ENCODE measurements at places on chromosomes 3 and 15. TPM values are rescaled to one million over a fixed set of nuclear protein-coding genes. Genes with fewer than 3 reads are reported as not detected.

Gene PCCB
- 60.5 TPM for total RNA-seq

Gene CPNE9
- total RNA-seq: not detected

Gene SMAD6
- 86.9 TPM for total RNA-seq

Gene CD200R1
- total RNA-seq: 0.11 TPM

Gene DISP2
- 0.13 TPM for total RNA-seq

Gene LOXL1
- total RNA-seq: 171 TPM

Gene CCNL1
- 156 TPM for total RNA-seq

Gene DPH6
- total RNA-seq: 25.1 TPM

Gene SPESP1
- total RNA-seq: 5.4 TPM

Gene CCR8
- total RNA-seq: not detected

Gene ABCF3
- total RNA-seq: 34.4 TPM

Gene AMOTL2
- total RNA-seq: 259 TPM

Gene PRR20G
- total RNA-seq: not detected

Gene MORC1
- not detected for total RNA-seq

Gene SPTBN5
- 0.22 TPM for total RNA-seq

Gene MEGF11
- not detected for total RNA-seq

Gene P2RY1
- not detected for total RNA-seq

Gene PPP1R14D
- total RNA-seq: not detected

Gene CTXN2
- total RNA-seq: not detected

Gene CLCN2
- total RNA-seq: 3.1 TPM

Gene C15orf62
- total RNA-seq: 0.11 TPM

Gene ATP13A3
- 228 TPM for total RNA-seq

Gene CAMKV
- total RNA-seq: not detected

Gene IREB2
- 27.9 TPM for total RNA-seq

Gene PCOLCE2
- 124 TPM for total RNA-seq

Gene FAM81A
- total RNA-seq: 1.4 TPM

Gene FETUB
- total RNA-seq: not detected

Gene IL12A
- total RNA-seq: 7.4 TPM

Gene TRH
- total RNA-seq: 0.13 TPM
